A172 (cell line): ENCODE measurements at places on chromosomes 5 and 9.

GRCh38 chr9:93955981-93956784 is 1.0 kb upstream of the BARX1 start:
- DNase-seq: no peak

GRCh38 chr9:2013743-2014475 is 1.2 kb upstream of the SMARCA2 start:
- DNase-seq: no peak

- peak; percentile 39 for DNase-seq
These were observed 2.0 kb downstream of the RNF44 start for GRCh38 chr5:176535101-176535663.

DNA sequence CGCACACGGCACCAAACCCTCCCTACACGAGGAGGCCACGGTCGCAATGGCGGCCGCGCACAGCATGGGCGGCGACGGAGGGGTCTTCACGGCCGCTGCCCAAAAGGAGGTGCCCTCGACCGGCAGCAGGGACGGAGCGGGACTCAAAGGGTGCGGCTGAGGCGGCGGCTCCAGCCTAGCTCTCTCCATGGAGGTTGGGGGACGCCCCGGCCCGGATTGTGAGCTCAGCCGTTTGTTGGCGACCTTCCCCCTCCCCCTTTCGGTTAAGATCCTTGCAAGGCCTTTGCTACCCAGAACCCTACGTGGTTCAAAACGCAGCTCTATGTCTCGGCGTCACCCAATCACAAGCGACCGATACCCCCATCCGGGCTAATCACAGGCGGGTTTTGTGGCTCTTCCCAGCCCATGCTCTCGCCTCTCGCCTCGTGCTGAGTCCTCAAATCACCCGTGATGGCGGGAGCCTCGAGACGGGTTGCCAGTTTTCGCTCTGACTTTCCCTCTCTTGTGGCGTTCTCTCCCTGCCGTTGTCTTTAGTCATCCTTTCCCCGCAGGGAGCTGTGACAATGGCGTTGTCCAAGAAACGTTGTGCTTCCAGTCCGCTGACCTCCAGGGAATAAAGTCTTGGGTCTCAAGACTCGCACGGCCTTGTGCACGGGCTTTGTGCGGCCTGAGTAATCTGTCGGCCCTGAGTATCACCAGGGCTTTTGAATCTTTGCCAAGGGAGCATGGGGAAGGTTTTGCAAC is 19.5 kb downstream of the C5orf52 start:
- no peak for DNase-seq

DNA sequence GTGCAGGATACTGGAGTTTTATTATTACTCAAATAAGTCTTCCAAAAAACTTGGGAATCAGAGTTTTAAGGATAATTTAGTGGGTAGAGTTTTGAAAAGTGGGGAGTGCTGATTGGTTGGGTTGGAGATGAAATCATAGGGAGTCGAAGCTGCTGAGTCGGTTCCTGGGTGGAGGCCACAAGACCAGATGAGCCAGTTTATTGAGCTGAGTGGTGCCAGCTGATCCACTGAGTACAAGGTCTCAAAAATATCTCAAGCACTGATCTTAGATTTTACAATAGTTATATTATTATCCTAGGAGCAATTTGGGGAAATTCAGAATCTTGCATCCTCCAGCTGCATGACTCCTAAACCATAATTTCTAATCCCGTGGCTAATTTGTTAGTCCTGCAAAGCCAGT is 804.9 kb upstream of the SEMA6A start:
- DNase-seq: no peak

GRCh38 chr9:38445154-38446043 is 21.1 kb upstream of the IGFBPL1 start:
- no peak for DNase-seq

DNA sequence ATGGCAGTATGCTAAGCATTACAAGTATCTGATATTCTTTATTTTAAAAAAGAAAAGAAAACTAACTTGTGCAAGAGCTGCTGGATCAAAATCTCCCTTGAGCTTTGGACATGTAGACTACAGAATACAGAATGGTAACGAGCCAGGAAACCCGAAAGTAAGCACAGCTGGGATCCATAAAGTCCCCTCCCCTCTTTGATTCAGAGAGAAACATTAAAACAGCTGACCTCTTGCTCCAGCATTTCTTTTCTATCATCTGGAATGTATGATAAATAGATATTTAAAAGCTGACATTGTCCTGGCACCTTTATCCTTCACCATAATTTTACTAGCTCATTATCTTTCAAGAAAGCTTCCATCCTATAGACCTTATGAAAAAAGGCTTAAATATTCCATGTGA is 28.2 kb upstream of the LPAR1 start:
- DNase-seq: no peak

DNA sequence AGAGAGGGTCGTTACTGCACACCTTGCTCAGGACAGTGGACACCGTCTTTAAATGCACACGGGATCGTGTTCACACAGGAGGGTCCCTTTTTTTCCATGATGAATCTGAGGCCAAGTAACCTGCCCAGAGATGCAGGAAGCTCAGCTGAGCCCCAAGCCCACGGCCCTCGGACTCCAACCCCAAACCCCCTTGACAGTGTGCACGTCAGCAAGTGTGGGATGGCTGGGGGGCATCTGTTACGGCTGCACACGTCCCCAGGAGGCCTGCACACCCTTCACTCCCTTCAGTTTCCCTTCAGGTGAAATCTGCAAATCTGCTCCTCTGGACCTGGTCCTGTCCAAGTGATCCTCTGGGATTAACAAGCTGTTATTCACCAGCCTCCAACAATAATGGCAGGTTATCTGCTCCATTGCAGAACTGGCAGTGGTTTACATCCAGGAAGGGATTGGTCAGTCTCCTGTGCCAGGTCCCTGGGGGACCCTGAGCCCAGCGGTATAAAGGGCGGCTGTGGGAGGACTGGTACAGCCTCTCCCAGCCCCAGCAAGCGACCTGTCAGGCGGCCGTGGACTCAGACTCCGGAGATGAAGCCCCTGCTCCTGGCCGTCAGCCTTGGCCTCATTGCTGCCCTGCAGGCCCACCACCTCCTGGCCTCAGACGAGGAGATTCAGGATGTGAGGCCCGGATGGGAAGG is at the start of gene LCN1:
Gene LCN1 (plus strand): TSS at position 525 of the 692 bp plus-strand sequence. CDS start 58 bp downstream, at position 583.
- DNase-seq: no peak

DNA sequence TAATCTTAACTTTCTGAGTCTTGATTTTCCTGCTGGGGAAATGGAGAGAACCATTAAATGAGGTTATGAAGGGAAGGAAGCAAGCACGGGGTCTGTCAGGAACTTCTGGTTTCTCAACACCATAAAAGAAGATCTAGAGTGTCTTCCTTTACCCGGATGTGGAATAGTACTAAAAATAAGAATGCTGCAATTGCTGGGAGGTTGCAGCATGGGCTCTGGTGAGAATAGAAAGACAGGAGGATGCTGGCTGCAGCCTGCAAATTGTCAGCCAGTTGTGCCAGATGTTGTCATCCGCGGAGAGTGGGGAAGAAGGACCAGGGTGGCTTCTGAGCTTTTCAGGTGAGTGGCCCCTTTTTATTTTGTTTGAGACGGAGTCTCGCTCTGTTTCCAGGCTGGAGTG is 69.3 kb upstream of the STC2 start:
- DNase-seq: no peak

DNA sequence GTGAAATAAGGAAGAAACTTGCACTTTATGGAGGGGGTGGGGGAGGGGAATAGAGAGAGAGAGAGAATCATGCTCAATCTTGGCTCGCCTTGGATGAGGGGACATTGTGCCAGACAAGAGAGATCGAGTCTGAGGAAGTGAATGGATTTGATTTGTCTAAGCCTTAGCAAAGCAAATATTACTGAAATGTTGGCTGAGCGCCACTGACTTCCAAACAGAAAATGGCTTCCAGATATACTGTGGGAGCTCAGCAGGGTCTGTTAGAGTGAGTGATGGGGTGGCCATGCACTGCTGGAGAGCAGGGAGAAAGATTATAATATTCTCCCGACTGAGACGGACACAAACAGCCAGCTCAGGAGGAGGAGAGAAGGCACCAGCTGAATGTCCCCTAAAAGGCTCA is 34.5 kb downstream of the BRINP1 start:
- no peak for DNase-seq

- DNase-seq: peak; percentile 49
These were observed 5.0 kb downstream of the TTC16 start for GRCh38 chr9:127720865-127721227.

DNA sequence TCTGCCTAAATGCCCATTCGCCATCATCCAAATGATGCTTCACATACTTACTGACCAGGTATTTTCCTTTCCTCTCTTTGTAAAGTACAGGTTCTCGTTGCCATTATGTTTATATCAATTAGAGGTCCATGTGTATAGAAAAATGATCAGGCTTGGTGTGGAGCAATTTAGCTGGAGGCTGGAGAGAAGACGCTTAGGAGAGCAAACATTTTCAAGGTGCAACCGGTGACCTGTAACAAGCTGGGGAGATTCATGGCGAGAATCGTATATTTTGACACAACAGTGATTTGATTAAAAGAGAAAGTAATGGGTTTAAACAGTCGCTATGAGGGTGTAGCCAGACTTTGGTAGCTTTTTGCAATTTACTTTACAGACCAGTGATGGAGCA is 170.9 kb upstream of the TBCA start:
- no peak for DNase-seq

GRCh38 chr5:153711755-153712154 is 221.3 kb downstream of the GRIA1 start:
- no peak for DNase-seq

DNA sequence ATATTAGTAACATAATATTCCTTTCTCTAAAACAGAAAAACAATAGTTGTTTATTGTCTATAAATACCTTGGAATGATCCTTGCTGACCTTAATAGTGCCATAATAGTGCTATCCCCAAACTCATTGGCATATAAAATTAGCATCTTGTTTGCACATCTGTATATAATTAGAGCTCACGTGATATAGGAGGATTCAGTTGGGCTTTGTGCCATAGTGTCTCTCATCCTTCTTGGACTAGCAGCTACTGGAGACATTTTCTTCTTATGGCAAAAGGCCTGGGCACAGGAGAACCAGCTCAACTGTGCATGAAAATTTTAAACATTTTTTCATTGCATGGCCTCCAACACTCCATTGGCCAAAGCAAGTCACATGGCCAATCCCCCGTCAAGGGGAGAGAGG is 342.5 kb downstream of the SPATA31D1 start:
- no peak for DNase-seq

DNA sequence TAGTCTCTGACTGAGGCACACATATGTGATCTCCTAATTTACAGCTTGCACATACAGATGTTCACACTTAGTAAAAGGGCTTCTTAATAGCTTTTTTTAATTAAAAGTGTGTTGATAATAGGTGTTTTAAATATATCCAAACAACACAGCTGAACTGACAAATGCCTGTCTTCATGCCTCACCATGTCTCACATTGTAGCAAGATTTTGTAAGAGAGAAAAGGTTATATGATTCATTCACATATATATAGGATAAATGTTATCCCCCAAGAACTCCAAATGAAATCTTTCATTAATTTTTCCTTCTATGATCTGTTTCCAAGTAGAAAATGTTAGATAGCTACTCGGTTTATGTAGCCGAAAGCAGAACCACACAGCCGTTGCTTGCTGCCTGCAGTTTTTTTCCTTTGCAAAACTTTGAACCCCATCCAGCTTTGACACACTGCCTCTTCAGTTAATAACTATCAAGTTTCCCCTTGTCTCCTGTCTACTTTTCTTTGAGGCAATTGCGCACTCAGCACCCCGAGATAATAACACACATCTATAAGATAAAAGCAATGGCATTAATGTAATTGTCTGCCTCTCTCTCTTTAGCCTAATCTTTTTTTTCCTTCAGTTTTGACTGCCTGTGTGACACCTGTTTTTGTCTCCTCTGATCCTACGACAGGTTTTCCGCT is 299.2 kb downstream of the BNC2 start:
- no peak for DNase-seq

GRCh38 chr9:96515621-96516470 is 65.9 kb downstream of the HABP4 start:
- DNase-seq: no peak

DNA sequence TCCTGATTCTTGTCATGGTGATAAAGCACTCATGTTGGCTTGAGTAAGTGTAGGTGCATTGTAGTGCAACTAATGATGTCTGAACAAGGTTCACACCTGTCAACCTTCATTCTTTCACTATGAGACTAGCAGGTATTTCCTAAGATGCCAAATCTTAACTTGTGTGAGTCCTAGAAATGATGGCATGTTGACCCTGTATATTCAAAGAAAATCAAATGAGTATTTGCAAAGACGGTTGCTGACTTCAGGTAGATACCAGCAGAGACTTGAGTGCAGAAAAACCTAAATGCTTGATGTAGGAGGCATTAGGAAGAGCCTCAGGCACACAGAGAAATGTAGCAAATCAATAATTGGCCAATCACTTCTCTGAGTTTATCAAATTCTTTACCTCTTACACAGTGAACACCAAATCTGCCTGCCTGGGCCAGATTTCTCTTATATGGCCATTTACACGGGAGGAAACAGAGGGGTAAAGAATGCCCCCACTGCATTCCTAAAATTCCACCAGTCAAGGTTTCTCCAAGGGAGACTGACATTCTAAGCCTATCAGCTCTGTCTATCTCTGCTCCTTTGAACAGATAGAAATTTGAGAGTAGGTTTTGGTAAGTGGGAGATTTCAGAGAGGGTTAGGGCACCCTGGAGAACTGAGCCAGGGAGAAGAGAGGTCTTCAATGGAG is 488.6 kb upstream of the WWC1 start:
- DNase-seq: peak; percentile 38

- no peak for DNase-seq
These were observed 161.6 kb downstream of the COL23A1 start for GRCh38 chr5:178428341-178429155.

DNA sequence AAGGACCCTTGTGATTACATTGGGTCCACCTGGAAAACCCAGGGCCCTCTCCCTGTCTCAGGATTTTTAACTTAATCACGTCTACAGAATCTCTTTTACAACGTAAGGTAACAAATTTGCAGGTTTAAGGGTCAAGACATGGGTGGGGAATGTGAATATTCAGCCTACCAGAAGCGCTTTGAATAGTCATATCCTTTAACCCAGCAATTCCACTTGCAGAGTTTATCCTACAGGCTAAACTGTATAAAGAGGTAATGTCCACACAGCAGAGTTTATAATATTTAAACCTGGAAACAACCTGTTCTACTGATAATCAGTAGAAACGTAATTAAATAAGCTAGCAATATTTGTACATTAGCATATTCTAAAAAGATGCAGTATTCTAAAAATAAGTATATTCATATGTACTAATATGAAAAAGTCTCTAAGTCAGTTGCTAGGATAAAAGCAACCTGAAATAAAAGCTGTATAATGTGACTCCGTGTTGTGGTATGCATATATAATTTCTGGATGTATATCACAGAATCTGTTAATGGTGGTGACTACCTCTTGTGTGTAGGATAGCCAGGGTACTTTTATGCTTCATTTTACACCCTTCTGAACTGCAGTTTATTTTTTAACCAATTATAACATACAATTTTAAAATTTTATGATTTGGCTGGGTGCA is 14.1 kb upstream of the NIPAL4 start:
- DNase-seq: no peak

DNA sequence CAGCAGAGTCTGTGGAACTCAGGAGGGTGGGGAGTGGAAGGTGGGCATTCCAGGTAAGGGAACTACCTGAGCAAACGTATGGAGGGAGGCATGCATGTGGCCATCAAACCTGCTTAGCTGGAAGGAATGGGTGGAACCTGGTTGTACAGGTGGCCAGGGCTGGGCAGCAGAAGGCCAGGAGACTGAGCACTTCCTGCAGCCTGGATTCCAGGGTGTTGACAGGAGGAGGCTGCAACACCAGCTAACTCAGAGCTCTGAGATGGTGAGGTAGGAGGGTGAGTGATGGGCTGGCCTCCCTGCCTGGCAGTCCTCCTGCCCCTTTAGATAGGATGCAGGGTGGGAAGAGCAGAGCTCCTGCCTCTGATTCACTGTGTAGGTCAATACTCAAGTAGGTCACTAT is 92.5 kb upstream of the CPEB4 start:
- DNase-seq: no peak

- no peak for DNase-seq
These were observed 2011.0 kb upstream of the NUDT12 start for GRCh38 chr5:105573575-105573974.
